Activated CD8-positive, alpha-beta memory T cell treated with anti-CD3 and anti-CD28 coated beads for 24 hours (primary cell): ENCODE measurements at places on chromosomes 11 and 22.

GRCh38 chr11:124863826-124864165, 1.4 kb upstream of the ROBO3 start:
- no peak for DNase-seq

- DNase-seq, result no peak
Observed at GRCh38 chr11:76592025-76592914, 78.3 kb downstream of the LRRC32 start.

DNA sequence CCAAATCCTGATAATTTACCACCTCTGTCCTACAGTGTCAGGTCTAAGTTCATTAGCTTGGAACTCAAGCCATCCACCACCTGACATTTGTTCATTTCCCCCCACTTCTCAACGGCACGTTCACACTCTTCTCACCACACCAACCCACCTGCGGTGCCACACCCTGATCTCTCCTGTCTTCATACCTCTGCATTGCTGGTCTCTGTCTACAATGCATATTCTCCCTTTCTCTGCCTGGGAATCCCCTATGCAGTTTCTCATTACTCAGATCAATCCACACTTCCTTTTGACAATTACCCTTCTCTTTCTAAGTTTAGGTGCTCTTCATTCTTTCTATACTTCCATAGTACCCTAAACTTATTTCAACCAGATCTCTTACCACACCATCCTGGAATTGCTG, 20.4 kb upstream of the EMSY start:
- DNase-seq, result no peak

DNA sequence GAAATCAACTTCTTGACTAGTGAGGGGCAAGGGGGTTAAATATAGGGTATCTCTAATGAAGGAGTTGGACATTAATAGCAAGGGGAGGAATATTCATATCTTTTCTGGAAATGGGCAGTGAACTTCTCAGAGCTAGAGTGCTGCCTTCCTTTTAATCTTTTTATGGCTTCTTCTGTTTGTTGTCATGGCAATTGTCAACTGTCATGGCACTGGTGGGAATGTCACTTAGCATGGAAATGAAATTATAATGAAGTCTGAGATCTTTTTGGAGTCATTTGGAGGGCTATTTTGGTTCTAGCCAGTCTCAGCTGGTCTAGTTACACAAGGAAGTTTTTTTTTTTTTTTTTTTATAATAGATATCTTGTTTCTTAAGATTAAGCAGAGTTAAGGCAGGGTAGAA, 250.2 kb downstream of the AASDHPPT start:
- DNase-seq, result no peak

- DNase-seq, result no peak
Observed at GRCh38 chr11:24514219-24514594, 17.4 kb downstream of the LUZP2 start.

DNA sequence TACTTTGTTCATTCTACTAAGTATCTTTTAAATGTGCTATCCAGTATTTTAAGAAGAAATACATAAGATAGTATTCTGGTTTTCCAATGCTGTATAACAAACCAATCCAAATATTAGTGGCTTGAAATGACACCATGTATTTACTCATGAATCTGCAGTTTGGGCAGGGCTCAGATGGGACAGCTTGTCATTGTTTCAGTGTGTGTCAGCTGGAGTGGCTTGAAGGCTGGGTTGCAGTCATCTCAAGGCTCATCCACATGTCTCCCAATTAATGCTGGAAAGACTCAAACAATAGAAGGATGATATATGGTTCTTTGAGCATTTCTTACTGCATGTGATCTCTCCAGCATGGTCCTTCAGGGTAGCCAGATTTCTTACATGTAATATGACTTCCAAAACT, 146.2 kb downstream of the ARHGAP42 start:
- DNase-seq, result no peak

DNA sequence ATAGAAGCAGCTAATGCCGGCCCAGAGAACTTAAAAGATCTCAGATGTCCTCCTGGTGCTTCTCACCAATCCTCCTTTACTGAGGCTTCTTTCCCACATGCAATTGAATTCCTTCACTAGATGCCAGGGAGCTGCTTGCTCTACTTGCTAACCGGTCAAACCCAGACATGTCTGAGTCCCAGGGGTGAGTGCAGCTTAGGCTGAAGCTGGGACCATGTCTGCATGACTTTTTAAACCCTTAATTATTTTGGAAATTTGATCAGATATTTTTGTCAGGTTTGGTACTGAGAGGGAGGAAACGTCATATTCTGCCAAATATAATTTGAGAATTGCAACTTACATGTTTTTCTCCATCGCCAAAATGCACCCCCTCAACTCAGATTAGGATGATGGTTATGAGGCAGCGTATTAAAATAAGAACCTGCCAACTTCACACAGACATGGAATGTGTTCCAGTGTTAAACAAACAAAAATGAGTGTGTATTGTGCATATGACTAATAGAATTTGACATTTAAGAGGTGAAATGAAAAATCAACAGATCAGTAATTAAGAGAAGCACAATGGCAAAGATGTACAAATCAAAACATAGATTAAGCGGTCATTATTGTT, 529.5 kb downstream of the ETS1 start:
- no peak for DNase-seq

- no peak for DNase-seq
Observed at GRCh38 chr11:111019451-111019850, 226.1 kb upstream of the POU2AF2 start.

DNA sequence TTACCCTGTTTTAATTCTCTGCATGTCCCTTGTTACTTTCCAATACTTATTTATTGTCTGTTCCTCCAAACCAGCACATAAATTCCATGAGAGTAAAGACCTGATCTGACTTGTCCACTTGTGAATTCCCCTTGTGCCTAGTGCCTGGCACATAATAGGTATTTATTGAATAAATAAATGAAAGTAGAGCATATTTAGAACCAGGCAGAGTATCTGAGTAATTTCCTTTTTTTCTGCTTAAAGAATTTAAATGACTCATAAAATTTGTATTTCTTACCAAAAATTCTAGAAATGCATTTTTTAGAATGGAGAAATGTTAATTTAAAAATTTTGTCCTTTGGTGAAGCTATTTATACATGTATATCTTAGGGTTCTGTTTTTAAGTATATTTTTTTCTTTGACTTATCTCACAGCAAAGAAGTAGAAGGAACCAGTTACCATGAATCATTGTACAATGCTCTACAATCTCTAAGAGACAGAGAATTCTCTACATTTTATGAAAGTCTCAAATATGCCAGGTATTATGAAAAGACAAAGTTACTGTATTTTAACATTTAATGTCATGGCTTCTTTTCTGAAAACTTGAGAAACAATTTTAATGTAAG, 96.8 kb downstream of the ATM start:
- DNase-seq, result no peak

DNA sequence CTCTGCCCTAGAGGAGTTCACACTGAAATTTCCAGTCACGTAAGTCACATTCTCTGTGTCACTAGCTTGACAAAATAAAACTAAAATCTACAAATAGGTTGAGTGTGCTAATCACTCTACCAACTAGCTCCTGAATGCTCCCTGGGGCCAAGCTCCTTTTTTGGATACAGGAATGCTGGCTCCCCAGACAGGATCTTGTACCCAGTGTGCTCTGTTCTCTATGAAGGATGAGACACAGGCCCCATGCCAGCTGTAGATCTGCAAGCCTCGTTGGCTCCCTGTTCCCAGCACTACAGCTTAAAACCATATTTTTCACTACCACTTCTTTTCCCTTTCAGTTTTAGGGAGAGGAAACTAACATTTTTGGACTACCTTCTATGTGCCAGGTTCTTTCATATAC, 3.7 kb upstream of the IPO7 start:
- DNase-seq, result no peak

DNA sequence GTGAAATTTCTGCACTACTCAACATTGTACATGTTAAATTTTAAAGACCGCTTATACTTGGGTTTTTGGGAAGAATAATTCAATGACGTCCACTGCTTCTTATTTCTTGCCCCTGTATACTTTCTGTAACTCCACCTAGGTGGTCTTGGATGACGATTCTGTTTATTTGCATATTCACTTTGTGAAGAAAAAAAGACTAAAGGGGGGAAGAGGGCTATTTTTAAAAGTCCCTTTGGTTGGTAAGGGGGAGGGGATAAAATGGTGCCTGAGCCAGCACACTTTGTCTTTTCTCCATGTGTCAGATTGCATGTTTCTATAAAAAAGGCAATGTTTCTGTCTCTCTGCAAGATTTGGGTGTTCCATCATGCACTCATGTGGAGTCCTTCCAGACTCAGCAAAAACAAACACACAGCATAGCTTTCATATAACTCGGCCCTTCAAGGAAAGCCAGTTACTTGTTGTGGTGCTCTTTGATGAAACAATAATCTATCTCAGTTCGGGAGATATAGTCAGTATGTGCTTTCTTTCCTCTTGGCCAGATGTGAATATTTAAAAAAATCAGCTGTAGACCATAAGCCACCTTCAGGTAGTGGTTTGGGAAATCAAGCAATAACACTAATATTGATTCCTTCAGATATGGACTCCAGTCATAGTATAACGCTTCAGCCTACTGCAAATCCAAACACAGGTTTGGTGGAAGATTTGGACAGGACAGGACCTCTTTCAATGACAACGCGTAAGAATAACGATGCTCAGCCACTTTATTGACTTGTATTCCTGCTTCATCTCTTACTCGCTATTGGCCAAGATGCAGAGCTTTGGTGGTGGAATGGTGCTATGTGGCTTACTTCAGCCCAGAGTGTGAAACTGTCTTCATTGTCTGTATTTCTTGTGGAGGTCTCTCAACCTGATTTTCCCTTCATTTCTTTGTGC, 68.8 kb downstream of the CD44 start:
- no peak for DNase-seq

DNA sequence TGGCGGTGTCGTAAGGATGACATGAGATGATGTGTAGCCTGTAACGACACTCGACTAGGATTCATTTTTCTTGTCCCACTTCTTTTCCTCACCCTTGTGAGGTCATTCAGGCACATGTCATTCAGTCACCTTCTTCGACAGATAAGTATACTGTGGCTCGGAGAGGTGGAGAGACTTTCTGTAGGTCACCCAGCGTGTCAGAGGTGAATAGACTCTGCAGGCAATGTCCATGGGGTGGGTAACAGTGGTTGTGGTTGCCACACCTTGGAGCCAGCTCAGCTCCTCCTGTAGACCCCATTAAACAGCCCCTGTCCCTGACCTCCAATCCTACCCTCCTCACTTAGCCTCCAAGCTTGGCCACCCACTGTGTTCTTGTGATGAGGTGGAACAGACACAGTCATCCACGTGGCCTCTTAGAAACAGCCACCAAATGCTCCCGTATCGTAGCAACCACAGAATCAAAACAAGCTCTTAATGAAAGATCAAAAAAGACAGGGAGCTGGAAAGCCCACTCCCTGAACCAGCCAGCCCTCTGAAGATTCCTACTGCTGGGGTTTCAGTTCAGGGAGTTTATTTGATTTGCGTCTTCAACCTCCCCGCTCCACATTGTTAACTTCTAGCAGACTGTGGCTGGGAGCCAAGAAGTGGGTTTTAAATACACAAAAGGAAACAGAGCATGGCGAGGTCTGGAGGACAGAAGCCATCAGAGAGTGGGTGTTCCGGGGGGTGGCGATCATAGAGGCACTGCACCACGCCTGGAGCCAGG, 89.0 kb upstream of the GRK3 start:
- no peak for DNase-seq

- DNase-seq, result no peak
Observed at GRCh38 chr11:30567644-30568043, 18.5 kb downstream of the MPPED2 start.

GRCh38 chr11:112247201-112247600, 13.5 kb downstream of the PLET1 start:
- no peak for DNase-seq

DNA sequence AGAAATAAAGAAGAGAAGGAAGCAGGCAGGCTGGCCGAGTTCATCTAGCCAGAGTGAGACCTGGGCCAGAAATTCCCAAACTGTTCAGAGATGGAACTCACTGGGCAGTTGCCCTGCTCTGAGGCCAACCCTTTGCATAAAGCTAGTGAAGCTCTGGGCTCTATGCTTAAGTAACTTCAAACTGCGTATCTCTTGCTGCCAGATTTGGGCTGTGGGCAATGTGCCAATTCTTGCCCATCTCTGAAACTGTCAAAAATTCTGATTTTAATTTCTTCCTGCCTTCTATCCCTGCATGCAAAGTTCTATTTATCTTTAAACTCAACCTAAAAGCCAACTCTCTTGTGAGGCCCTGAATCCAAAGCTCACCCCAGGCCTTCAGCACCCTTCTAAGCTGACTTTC, 36.2 kb upstream of the HEPHL1 start:
- no peak for DNase-seq

DNA sequence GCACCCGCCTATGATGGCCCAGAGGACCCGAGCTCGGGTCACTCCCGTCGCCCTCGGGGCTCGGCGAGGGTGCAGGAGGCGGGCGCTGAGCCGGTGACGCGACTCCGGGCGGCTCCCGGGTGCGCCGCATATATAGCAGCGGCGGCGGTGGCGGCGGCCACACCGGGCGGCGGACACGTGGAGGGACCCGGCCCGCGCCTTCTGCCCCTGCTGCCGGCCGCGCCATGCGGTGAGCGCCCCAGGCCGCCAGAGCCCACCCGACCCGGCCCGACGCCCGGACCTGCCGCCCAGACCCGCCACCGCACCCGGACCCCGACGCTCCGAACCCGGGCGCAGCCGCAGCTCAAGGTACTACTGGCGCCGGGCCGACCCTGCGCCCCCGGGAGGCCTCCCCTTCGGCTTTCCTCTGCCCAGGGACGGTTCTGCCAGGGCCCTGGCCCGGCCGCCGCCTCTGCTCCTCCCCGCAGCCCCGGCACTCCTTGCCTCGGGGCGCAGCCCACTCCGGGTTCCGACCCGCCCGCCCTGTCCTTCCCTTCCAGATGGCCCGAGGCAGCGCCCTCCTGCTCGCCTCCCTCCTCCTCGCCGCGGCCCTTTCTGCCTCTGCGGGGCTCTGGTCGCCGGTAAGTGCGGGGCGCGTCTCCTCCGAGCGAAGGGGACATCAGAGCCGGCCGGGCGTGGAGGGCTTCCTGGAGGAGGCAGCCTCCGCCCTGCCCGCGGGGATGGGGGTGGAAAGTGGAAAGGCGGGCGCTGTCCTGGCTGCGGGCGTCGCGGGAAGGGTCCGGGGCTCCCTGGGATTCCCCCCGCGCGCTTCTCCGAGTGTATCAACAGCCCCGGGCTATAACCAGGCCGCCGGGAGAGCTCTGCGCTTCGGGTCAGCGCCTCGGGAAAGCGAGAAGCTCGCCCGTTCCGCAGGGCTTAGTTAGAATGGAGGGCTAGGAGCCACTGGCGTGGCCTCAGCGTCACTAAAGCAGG, at the start of gene GAL:
GAL (plus strand) TSS at position 160 of the 972 bp plus-strand sequence; CDS start at position 540, 380 bp downstream.
- DNase-seq, result no peak

- DNase-seq, result no peak
Observed at GRCh38 chr11:103730131-103730940, 306.1 kb upstream of the DDI1 start.

DNA sequence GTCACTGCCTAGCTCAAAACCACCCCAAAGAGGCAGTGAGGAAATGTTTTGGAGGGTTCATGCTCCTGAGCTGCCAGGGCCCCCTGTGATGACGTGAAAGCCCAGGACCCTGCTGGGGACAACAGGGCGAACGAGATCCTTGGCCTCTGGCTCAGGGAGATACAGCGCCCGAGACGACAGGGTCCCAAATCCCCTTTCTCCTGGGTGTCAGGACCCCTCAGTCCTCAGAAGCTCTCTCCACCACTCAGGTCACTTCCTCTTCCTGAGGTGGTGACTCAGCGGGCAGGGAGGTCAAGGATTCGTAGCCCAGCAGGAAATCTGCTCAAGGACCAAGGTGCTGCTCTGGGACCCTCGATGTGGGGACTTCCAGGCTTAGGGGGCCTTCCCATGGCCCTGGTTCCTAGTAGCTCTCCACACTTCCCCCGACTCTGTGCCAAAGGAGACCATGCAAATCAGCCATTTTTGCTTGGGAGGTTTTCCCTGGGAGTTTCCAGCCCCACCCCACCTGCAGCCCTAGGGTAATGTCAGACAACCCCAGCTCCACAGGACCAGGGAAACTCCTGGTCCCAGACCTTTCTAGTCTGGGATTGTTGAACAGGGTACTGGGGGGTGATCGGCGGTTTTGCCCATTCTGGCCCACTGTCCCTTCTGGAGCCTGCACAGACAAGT, 12.8 kb downstream of the BCL9L start:
- DNase-seq, result peak; percentile 77
